ENCODE measurements at places on chromosomes 2 and 18.

DNA sequence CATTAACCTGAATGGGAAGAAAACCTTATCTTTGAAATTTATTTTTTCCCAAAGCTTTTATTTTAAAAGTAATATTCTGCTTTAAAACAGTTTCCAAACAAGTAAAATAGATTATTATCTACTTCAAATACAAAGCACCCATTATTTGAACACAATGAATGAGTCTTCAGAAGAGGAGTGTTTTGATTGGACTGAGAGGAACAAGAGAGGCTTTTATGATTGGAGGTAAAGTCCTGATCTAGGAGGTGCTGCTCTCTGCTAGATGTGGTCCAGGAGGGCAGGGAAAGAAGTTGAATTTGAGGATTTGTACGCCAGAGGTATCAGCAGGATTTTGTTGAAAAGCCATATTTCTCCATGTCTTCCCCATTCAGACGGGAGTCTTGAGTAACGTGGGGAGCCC lies 900.7 kb downstream of the SOCS6 start:
- DNase-seq: no peak

GRCh38 chr2:210913461-210913860 lies 357.1 kb downstream of the CPS1 start:
- DNase-seq: no peak

DNA sequence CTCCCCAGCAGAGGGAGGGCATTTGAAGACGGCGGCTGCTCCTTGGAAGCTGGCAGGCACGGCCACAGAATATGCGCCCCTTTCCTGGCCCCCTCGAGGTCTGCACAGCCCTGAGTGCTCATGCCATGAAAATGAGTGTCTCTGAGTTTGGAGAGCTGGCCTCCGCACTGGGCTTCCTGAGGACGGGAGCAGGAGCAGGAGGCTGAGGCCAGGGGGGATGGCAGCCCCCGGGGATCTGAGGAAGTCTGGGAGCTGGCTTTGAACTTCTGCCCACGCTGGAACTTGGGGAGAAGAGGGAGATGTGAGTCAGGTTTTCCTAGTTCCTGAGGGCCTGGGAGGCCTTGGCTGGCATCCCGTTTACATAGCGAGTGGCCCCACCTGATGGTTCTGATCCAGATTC lies 47.0 kb downstream of the RRM2 start:
- no peak for DNase-seq

DNA sequence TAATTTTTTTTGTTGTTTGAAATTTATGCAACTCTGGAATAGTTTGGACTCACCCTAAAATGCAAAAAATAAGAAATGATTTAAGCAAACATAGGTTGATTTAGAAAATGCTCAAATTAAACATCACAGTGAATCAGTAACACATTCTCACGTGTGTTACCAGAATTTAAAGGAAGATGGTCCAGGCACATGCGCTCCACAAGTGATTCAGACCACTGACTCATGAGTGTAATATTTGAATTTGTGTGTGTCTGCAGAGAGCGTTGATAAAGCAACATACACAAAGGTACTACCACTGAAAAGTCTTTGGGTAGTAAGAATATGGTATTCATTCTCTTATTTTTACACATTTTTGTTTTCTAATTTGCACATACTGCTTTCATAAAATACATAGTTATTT lies 7.9 kb downstream of the SS18 start:
- no peak for DNase-seq

GRCh38 chr18:56319953-56320352 lies 318.4 kb downstream of the TXNL1 start:
- DNase-seq: no peak

DNA sequence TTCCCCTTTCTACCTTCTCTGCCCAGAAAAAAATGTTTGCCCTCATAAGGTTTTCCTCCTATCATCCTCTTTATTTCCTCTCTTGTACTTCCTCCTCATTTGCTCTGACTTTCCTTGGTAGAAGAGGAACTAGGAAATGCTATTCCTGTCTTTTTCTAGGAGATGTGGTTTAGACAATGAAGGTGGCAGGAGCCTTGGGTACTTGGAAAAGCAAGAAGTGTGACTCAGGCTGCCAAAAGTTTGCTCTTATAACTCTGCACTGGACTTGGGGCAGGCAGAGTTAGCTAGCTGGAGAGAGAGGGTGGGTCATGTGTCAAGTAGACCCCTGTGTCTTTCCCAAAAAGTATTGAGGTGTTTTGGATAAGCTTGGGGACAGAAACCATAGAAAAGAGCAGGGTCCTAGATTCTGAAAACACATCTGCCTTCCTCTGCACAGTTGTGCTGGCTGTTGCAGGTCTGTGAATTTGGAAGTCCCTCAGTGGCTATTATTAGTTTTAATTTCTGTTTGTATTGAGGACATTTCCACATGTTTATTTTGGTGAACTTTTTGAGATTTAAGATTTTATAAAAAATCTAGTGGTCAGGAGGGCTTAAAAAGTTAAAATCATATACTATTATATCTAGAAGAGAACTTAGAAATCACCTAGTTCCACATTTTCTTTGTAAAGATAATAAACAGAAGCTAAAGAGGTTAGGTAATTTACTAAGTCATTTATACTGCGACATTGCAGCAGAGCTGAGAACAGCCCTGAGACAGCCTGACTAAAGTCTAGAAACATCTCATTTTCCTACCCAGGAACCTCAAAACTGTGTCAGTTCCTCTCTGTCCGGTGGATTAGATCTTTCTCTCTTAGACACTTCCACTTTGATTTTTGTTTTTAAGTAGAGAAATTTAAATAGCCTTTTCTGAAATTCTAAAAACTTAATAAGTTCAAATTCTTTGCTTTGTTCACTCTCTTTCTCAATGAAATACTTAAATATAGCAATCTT lies 16.0 kb downstream of the INSIG2 start:
- DNase-seq: no peak

DNA sequence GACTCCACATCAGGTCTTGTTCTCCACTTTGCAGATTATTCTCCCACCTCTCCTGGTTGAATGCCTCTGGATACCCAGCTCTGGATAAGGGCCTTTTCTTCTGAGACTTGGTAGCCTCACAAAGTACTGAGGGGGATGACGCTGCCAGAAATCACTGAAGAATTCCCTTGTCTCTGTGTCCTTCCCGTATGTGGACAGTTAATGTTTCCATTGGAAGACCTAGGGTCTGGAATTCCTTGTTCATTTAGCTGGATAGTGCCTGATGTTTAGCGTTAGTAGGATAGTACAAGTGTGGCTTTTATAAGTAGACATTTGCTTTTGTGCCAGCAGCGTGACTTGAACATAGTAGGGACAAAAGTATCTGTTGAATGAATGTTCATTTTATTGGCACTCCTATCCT lies 76.9 kb downstream of the CLHC1 start:
- no peak for DNase-seq

GRCh38 chr18:26134107-26134506 lies 438 bp downstream of the PSMA8 start:
- no peak for DNase-seq

DNA sequence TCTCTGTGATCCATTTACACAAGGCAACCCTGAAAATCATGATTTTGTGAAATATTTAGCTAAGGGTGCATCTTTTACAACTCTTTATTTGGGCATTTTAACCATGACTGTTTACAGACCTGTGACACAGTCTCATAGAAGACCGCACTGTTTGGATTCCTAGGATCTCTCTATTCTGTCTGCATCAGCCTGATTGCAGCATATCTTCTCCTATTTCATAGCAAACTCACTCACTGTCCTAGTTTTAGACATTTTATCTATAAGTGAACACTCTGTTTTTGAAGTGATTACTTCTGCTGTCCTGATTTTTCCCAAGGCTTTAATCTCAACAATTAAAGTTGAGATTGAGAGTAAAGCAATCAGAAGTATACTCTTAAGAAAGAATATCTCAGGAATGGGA lies 56.2 kb downstream of the CAVIN2 start:
- no peak for DNase-seq

DNA sequence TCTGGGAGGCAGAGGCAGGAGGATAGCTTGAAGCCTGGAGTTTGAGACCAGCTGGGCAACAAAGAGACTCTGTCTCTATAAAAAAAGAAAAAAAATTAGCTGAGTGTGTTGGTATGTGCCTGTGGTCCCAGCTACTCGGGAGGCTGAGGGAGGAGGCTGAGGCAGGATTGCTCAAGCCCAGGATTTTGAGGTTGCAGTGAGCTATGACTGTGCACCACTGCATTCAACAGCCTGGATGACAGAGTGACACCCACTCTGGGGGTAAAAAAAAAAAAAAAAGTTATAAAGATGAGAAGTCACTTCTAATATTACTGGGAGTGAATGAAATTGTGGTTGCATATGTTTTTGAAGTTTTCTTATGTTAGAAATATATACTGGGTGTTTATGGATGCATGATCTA lies 71.6 kb downstream of the C2orf74 start:
- DNase-seq: no peak

GRCh38 chr2:48258481-48259149 lies 271.3 kb upstream of the STON1 start:
- DNase-seq: no peak

DNA sequence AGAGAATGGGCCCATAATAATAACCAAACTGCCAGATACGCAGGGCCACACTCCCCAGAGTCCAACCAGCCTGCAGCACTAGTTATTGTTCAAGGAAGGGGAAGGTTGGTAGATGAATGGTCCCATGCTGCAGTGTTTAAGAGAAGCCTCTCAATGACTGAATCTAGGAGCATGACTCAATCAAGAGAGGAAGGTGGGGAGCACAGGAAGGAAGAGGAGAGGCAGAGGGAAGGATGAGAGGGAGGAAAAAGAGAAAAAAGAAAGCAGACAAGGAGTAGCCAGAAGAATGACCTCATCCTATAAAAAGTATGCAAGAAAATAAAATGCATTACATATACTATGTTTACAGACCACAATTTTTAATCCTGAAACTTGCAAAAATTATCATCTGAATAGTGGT lies 174.5 kb downstream of the TCF4 start:
- DNase-seq: no peak

- no peak for DNase-seq
These were observed 61.1 kb downstream of the CABLES1 start for GRCh38 chr18:23196119-23197007.

DNA sequence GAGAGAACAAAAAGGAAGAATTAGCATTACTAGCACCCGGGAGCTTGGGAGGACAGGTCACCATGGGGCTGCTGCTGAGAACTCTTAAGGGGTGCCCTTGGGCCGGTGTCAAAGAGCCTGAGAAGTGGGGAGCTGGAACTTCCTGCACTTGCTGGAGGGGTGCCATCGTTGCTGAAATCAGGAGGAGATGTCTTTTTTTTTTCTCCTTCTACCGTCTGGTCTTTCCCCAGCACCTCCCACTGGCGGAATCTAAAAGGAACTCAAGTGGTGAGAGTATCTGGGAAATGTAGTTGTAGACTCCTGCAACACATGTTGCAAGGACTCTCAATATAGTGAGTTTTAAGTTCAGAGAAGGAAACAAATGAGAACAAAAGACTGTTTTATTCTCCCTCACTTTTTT lies 6.1 kb upstream of the AMMECR1L start:
- DNase-seq: no peak

DNA sequence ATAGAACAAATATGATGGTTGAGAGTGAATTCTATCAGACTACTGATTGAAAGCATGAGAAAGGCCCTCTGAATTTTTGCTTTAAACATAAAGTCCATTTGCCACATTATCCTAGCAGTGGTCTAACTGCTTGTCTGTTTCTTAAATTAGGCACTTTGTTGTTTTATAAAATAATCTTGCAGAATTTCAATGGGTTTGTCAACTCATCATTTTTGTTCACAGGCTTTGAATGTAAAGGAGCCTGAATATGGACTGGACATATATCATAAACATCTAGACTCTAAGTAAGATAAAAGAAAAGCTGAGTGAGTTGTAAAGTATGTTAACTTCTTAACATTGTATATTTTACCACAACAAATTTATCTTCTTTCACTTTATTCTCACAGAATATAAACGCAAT lies 845.9 kb downstream of the SUCLG1 start:
- DNase-seq: no peak

DNA sequence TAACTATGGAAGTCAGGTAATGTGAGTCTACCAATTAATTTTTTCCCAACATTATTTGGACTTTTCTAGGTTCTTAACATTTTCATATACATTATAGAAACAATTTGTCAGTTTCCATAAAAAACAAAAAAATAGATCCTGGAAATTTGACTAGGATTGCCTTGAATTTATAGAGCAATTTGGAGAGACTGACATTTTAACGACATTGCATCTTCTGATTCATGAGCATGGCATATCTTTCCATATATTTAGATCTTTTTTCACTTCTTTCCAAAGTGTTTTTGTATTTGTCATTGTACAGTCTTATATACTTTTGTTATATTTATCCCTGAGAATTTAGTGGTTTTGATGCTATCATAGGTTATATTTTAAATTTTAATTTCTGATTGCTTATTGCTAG lies 42.0 kb downstream of the ANKRD12 start:
- no peak for DNase-seq

- DNase-seq: no peak
These were observed 508.4 kb upstream of the ZEB2 start for GRCh38 chr2:145028101-145028920.

Data from mucosa of gallbladder (tissue), 1 donor.